ENCODE measurements at places on chromosomes 11 and 22.
A peak's percentile ranks its signal among the peaks of the same experiment; 100 is the strongest.

DNA sequence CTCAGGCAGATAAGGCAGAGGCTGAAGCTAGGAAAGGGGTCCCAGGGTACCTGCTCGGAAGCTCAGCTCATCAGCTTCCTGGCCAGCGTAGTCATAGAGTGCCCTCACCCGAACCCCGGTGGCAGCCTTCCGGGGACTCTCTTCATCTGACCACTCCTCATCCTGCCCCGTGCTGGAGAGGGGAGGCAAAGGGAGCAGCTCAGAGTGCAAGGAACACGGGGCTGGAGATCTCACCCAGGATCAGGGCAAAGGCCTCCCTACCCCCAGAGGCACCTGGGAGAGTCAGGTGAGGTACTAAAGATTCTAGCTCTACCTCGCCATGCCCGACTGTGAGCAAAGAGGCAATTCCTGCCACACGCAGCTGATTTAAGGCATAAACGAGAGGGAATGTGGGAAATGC, 1.6 kb upstream of the ARFGAP2 start:
- no peak for DNase-seq

DNA sequence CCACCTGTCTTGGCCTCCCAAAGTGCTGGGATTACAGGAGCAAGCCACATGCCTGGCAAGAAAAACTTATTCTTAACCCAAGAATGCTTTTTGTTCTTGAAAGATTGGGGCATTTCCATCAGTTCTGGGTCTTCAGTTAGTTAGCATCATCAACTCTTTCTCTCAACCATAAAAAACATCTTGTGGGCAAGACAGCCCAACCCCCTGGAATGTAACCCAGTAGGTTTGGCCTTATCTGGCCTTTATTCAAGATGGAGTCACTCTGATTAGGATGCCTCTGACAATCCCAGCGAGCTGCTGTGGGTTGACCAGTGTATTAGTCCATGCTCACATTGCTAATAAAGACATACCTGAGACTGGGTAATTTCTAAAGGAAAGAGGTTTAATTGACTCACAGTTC, 9.2 kb upstream of the TPCN2 start:
- DNase-seq: no peak

- DNase-seq: no peak
Measured at GRCh38 chr22:40491990-40492631, 121.7 kb downstream of the SGSM3 start.

- DNase-seq: no peak
Measured at GRCh38 chr11:78576549-78577097, 2.0 kb upstream of the NARS2 start.

- DNase-seq: no peak
Measured at GRCh38 chr11:70926543-70927201, 325.7 kb downstream of the SHANK2 start.

DNA sequence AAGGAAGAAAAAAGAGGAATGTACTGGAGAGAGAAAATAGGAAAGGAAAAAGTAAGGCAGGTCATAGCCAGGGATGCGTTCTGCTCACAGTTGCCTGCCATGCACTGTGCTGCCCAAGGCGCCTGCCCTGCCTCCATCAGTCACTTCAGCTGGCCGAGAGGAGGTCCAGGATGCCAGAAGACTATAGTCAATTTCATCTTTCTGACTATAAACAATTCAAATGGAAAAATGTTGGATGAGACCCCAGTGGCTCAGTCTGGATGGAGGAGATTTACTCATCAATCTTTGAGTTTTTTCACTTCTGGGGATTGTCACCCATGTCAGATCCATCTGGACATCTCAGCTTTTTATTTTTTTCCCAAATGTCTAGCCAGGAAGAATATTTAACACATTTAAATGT, 36.7 kb upstream of the CLMP start:
- DNase-seq: no peak

DNA sequence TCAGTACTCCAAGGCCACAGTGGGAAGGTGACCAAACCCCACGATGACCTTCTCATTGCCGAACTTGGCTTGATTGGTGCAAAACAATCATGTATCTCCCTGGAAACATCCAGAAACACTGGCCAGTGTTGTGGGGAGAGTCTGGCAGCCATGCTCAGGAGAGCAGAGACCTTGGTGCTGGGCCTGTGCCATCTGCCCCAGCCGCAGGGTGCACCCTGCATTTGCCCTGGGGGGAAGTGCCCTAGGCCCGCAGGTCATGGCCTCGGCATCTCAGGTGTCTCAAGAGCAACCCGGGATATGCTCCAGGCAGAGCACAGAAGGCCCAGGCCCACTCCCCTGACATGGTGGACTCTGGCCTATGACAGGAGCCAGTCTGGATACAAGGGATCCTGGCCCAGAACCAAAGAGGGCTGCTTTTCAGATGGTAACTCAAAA, 23.7 kb downstream of the ARVCF start:
- DNase-seq: no peak

GRCh38 chr11:44920451-44920850, 30.2 kb downstream of the TP53I11 start:
- DNase-seq: no peak

DNA sequence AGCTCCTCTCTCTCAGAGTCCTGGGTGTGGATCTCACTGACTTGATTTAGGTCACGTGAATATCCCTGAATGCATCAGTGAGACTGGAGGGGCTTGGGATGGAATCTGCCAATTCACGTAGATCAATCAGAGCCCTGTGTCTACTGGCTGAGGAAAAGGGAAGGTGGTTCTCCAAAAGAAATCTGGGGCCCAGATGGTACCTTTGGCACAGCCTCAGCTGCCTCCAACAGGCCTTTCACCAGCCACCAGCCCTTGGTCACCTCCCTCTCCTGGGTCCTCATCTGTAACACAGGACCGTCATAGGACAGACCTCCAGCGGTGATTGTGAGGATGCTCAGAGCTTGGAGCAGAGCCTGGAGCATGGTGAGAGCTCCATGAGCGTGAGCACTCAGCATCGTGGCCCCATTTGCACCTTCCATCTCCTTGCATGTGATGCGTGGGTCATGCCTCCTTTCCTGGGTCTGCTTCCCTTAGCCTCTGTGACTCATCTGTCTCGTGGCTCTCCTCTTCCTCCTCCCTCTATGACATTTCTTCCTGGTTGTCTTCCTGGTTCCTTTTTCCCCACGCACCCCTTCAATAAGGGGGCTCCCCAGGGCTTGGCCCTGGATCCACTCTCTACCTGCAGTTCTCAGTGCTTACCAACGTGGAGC, 7.5 kb upstream of the MIEF1 start:
- DNase-seq: no peak

DNA sequence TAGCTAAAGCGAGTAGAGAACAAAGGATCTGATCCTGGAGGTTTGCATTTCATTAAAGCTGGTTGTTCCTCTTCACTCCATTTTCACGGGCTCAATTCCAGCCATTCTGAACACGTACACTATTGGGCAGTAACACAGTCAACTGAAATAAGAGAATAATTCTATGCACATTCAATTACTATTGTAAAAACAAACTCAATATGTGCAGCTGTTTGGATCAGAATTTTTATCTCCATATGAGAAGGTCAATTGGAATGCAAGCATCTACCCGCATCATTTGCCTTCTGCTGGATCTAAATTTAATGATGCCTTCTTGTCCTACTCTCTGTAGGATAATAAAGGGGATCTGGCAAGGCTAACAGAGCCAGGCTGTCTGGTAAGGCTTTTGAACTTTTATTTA, 562.8 kb upstream of the CCDC179 start:
- no peak for DNase-seq

- DNase-seq: no peak
Measured at GRCh38 chr22:47372111-47372581, 609.7 kb downstream of the TBC1D22A start.

DNA sequence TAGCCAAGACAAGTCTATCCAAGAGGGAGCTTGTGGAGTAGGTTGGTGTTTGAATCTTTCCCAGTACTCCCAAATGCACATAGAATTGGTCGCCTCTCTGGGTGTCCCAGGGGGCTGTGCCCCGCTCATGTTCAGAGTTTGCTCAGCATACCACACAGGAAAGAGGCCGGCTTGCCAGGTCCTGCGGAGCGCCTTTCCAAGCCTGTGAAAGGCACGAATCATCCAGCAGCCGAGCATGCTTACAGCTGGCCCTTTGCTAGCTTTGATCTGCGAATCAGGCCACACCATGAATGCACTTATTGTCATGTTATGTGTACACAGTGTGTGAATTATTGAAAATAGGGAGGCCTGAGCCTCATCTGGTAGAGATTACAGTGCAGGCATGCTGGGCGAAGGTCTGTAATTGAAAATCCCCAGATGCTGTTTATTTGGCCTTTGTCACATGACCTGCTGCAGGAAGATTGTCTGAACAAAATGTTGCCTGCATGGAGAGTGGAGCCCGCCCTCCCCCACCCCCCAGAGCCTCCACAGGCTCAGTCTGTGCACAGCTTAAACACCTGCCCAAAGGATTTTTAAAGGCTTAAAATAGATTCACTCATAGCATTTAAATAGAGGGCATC, 163.3 kb upstream of the RASSF10 start:
- peak; percentile 51 for DNase-seq

DNA sequence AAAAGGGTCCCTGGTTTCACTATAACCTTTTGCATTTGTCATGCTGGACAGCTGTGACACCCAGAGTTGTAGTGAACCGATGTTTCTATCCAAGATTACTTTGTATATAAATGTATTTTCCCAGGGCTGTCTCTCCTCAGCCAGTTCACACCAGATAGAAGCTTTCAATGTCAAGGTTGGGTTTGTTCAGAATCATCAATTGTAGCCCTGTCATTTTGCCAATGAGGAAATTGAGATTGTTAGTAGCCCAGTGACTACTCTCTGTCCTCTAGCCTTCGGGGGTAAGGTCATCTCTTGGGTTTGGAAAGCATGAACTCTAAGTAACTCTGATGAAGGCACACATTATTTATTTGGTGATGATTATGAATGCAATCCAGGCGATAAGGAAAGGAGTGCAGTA, 165.6 kb downstream of the DBX1 start:
- DNase-seq: no peak

GRCh38 chr11:134372961-134373360, 39.1 kb downstream of the B3GAT1 start:
- DNase-seq: peak; percentile 52

DNA sequence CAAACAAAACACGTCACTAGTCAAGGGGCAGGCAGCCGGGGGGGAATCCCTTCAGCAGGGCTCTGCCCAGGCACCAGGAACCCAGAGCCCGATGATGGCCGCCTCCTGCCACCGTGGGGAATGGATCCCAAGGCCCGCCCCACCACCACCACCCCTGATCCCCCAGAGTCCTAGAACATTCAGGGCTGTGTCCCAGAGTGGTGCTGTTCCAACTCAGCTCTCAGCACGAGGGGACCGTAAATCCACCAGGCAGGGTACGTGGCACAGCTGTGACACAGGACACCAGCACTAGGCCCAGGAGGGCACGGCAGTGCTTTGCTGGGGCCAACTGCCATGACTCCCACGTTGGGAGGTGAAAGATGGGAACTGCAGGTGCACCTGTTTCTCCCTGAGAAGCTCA, 29.6 kb downstream of the ANO1 start:
- no peak for DNase-seq
